ENCODE measurements at places on chromosomes 4 and X. TPM values are rescaled to one million over a fixed set of nuclear protein-coding genes. Genes with fewer than 3 reads are reported as not detected.
A peak's percentile ranks its signal among the peaks of the same experiment; 100 is the strongest.

- H3K4me3 ChIP-seq: no peak overlapping the region
- no peak for DNase-seq
- no peaks in the 10 kb centered on the region for H3K27me3 ChIP-seq
- H3K27ac ChIP-seq: no peak overlapping the region
These were observed 7.9 kb upstream of the CHRDL1 start for GRCh38 chrX:110803506-110803905.

GRCh38 chr4:122712782-122713181 lies 19.7 kb upstream of the BBS12 start:
- DNase-seq: no peak
- H3K4me3 ChIP-seq: no peak overlapping the region
- no peaks in the 10 kb centered on the region for H3K4me1 ChIP-seq

Gene ODAPH
- not detected for polyA plus RNA-seq

DNA sequence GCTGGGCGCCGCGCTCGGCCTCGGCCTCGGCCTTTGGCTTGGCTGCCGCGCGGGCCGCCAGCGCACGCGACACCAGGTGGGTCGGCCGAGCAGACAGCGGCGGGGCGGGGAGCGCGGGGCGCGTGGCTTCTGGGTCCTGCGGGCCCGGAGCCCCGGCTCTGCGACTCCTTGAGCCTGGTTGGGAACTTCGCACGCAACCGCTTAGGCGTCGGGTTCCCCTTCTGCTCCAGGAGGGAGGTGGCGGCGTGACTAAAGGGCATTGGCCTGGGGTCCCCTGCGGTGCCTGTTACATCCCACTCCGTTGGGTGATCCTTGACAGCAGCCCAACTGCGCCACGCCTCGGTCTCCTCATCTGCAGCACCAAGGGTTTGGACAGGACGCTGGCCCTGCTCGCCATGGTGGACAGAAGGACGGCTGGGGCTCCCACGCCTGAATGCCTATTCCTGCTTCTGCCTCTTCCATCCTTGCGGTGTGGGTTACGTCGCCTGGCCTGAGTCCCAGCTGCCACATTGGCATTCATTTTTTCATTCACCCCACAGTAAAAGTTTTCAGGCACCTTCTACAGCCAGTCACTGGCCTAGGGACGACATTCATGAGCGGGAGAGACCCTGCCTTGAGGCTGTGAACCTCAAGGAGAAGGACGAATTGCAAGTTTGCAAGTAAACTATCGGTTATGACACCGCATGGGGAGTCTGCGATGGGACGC lies 631 bp downstream of the EVC start:
- H3K27ac ChIP-seq: peak overlapping the region; percentile 19
- DNase-seq: no peak
- H3K27me3 ChIP-seq: peaks cover 10% of the 10 kb centered on the region
- peak overlapping the region; percentile 10 for H3K4me3 ChIP-seq
- H3K4me1 ChIP-seq: peaks cover 26% of the 10 kb centered on the region

DNA sequence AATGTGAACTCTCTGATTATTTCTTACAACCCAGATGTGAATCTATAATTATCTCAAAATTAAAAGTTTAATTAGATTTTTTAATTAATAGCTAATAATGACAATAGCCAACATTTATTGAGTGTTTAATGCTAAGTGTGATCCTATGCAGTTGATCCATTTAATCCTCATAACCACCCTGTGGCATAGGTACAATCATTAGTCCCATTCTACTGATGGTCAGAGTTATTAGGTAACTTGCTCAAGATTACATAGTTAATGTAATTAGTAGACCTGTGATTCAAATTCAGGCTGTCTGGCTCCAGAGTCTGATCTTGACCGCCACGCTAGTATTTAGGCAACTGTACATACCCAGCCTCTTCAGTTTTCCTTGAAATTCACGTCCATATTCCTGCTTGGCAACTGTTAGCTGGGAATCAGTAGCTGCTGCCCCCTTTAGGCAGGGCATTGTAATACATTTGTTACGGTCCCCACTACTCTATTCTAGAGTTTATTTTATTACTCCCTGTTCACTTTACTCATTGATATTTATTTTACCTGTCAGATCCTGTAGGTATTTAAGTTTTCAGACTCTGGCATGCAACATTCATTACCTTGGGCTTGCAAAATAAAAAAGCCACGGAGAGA lies 20.6 kb upstream of the TEC start:
- H3K4me1 ChIP-seq: no peaks in the 10 kb centered on the region
- no peak overlapping the region for H3K27ac ChIP-seq
- no peaks in the 10 kb centered on the region for H3K27me3 ChIP-seq
- no peak overlapping the region for H3K4me3 ChIP-seq
- no peaks in the 10 kb centered on the region for H3K36me3 ChIP-seq

DNA sequence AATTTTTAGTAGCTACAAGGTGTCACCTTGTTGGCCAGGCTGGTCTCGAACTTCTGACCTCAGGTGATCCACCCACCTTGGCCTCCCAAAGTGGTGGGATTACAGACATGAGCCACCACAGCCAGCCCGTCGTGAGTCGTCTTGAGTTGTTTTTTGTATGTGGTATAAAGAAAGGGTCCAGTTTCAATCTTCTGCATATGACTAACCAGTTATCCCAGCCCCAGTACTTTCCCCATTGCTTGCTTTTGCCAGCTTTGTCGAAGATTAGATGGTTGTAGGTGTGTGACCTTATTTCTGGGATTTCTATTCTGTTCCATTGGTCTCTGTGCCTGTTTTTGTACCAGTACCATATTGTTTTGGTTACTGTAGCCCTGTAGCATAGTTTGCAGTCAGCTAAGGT lies 105.9 kb downstream of the OR13H1 start:
- no peaks in the 10 kb centered on the region for H3K27me3 ChIP-seq
- no peaks in the 10 kb centered on the region for H3K36me3 ChIP-seq
- DNase-seq: no peak
- H3K4me1 ChIP-seq: no peaks in the 10 kb centered on the region

DNA sequence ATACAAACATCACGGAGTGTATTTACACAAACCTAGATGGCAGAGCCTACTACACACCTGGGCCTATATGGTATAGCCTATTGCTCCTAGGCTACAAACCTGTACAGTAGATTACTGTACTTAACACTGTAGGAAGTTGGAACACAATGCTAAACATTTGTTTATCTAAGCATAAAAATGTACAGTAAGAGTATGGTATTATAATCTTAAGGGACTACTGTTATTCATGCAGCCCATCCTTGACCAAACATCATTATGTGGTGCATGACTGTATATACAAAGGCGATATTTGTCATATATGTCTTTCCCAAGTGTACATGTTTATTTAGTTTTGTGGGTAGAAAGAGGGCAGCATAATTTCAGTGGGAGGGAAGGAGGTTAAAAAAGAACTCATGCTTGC lies 177.7 kb upstream of the FSTL5 start:
- no peaks in the 10 kb centered on the region for H3K27me3 ChIP-seq
- no peak for DNase-seq
- H3K27ac ChIP-seq: no peak overlapping the region
- H3K36me3 ChIP-seq: no peaks in the 10 kb centered on the region
- H3K4me1 ChIP-seq: no peaks in the 10 kb centered on the region
- H3K4me3 ChIP-seq: no peak overlapping the region

GRCh38 chrX:146243041-146243440 lies 425.4 kb downstream of the SLITRK2 start:
- H3K4me1 ChIP-seq: no peaks in the 10 kb centered on the region
- no peak overlapping the region for H3K27ac ChIP-seq
- H3K27me3 ChIP-seq: no peaks in the 10 kb centered on the region
- no peak for DNase-seq
- no peaks in the 10 kb centered on the region for H3K36me3 ChIP-seq

DNA sequence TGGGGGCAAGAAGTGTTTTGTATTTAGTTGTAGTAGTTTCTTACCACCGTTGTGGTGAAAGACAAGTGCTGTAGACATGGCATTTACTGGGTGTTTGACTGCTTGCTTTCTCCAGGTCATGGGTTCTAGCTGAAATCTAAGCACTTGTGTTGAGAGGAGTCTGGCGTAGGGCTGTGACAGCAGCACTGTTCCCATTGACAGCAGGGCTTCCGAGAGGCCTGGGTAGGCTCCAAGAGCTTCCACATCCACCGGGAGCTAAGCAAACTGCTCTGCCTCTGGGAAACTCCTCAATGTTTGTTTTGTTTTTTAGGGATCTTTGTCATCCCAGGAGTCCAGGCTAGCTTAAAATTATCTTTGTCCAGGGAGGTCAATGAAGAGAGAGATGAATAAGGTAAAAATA lies 44.3 kb downstream of the BMPR1B start:
- H3K27me3 ChIP-seq: peaks cover 3% of the 10 kb centered on the region
- no peak overlapping the region for H3K4me3 ChIP-seq
- no peaks in the 10 kb centered on the region for H3K4me1 ChIP-seq
- H3K27ac ChIP-seq: no peak overlapping the region

Gene TCEAL5
- not detected for polyA plus RNA-seq

Gene MID1
- polyA plus RNA-seq: 4.4 TPM

- no peaks in the 10 kb centered on the region for H3K36me3 ChIP-seq
- H3K27me3 ChIP-seq: no peaks in the 10 kb centered on the region
- no peaks in the 10 kb centered on the region for H3K4me1 ChIP-seq
- DNase-seq: no peak
- H3K27ac ChIP-seq: no peak overlapping the region
- no peak overlapping the region for H3K4me3 ChIP-seq
These were observed 132.6 kb downstream of the GLUD2 start for GRCh38 chrX:121179972-121180371.

- no peak overlapping the region for H3K4me3 ChIP-seq
- peaks cover 38% of the 10 kb centered on the region for H3K4me1 ChIP-seq
- no peak overlapping the region for H3K27ac ChIP-seq
- no peaks in the 10 kb centered on the region for H3K36me3 ChIP-seq
- DNase-seq: no peak
These were observed 13.7 kb downstream of the IRF2 start for GRCh38 chr4:184460499-184461285.

GRCh38 chr4:89545315-89545714 lies 237.7 kb upstream of the GPRIN3 start:
- no peaks in the 10 kb centered on the region for H3K36me3 ChIP-seq
- no peaks in the 10 kb centered on the region for H3K4me1 ChIP-seq
- no peak for DNase-seq
- H3K27me3 ChIP-seq: no peaks in the 10 kb centered on the region
- H3K4me3 ChIP-seq: no peak overlapping the region
- H3K27ac ChIP-seq: no peak overlapping the region

Measured in liver (tissue), 10 donors.